Activated CD4-positive, alpha-beta T cell treated with anti-CD3 and anti-CD28 coated beads, Interleukin-2, amount 10 ng/mL, durations not matched to agents 24 days and 14 days (primary cell): ENCODE measurements at places on chromosomes 6 and 20.
A peak's percentile ranks its signal among the peaks of the same experiment; 100 is the strongest.

DNA sequence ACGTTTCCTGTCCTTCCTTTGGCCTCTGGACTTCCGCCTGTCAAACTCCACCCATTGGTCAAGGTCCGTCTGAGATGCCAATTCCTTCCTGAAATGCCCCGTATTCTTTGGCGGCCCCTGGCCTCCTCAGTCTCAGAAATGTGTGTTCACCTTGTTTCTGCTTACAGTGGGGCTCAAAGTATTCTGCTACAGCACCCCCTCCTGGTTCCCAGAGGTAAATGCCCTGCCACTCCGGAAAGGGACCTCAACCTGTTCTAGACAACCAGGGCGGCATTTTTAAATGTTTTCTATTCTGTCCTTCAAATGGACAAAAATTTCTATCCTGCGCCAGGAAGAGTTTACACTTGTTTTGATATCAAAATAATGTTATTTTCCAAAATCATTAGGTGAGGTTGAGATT, 12.1 kb upstream of the PAX1 start:
- DNase-seq = no peak

- DNase-seq = no peak
Observed at GRCh38 chr20:20859510-20859909, 147.1 kb upstream of the RALGAPA2 start.

DNA sequence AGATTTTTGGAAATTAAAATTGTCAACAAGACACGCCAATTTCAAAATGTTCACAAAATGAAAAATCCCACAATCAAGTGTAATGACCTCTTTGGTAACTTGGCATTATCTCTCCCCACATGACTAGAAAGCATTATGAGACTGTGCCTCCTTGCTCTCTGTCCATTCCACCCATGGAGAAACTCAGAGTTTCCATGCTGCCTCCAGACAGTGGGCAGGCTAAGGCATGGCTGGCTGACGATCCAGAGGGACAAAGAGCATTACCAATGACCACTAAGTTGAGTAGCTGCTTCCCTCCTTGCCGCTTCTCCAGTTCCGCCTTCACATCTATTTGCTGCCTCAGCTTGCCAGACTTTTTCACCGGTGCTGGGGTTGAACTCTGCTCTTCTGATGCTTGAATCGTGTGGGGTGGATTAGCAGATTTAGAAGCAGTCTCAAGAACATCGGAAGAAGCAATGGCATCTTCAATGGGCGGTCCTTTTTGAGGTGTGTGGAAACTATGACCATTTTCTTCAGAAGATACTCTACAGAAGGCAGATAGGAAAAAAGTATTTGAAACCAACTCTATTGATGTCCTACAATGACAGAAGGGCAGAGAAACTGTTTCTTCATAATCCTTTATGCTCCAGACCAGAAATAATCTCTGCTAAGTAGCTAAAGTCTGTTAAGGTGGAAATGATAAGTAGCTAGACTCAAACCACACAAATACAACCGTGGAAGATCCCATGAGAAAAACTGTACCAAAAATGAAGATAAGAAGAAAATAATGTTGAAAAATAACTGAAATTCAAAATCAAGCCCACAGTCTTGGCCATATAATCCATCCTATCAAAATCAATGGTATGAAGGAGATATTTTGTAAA, 47.5 kb upstream of the ALDH8A1 start:
- DNase-seq = no peak

- DNase-seq = no peak
Observed at GRCh38 chr6:55636406-55637102, 57.6 kb upstream of the HMGCLL1 start.

DNA sequence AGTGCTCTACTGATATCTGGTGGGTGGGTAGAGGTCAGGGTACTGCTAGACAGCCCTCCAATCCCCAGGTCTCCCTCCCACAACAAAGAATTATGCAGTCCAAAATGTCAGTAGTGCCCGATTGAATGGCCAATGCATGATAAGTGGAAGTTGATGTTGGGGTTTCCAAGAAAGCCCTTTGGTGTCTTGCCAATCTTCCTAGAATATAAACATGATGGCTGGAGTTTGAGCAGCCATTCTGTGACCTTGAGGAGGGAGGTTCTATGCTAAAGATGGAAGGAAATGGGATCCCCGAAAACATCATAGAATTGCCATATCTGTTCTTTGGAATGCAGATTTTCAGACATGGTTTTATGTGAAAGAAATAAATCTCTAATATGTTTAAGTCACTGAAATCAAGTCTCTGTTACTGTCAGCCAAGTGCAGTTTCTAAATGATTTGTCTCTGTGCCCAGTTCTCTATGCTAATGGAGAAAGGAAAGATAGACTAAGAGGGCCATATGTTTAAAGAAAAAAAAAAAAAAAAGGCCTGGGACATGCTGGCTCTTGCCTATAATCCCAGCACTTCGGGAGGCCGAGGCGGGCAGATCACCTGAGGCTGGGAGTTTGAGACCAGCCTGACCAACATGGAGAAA, 32.8 kb upstream of the PTPN1 start:
- no peak for DNase-seq

- peak; percentile 57 for DNase-seq
Observed at GRCh38 chr6:161439093-161439492, 165.2 kb upstream of the AGPAT4 start.

- no peak for DNase-seq
Observed at GRCh38 chr6:138559143-138559542, 59.8 kb upstream of the NHSL1 start.

GRCh38 chr6:92201618-92202017, 1217.7 kb downstream of the EPHA7 start:
- DNase-seq = no peak

DNA sequence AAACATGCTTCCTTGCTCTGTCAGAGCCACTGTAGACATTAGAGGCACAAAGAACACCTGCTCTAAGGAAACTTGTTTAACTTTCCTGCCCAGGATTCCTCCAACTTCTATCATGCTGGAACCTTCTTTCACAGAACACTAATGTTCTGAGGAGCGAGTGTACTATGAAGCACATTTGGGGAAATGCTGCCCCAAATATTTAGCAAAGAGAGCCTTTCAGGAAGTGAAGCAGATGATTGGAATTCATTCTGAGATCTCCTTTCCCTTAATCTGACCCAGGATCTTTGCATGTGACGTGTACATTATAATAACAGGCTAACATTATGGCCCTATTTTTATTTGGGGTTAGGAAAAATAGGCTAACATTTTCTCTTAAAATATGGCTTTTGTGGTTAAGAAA, 21.0 kb upstream of the FYN start:
- no peak for DNase-seq

- DNase-seq = no peak
Observed at GRCh38 chr6:156562019-156562418, 215.2 kb upstream of the ARID1B start.

- no peak for DNase-seq
Observed at GRCh38 chr6:56767892-56768531, 125.3 kb upstream of the DST start.

DNA sequence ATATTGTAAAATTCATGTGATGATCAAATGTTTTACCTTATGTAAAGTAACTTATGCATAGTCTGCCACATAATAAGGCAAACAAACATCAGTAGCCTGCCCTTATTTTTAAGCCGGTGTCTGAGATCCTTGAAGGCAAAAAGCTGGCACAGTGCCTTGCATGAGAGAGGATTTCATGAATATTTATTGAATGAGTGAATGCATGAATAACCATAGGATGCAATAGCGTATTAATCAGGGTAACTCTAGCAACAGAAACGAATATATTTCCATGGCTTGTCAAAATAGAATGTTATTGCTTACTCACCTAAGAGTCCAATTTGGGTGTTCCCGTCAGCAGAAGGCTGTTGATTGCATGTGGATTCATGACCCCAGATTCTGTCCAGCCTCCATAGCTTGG, 34.9 kb downstream of the BTBD3 start:
- DNase-seq = no peak

- no peak for DNase-seq
Observed at GRCh38 chr20:18750735-18751134, 62.8 kb upstream of the SCP2D1 start.

GRCh38 chr20:51462566-51463276, 79.8 kb downstream of the NFATC2 start:
- no peak for DNase-seq

- DNase-seq = no peak
Observed at GRCh38 chr20:17825252-17825959, 125.6 kb downstream of the BANF2 start.

GRCh38 chr20:53176134-53176533, 204.0 kb downstream of the TSHZ2 start:
- DNase-seq = no peak

- DNase-seq = no peak
Observed at GRCh38 chr6:26332408-26332807, 32.6 kb upstream of the BTN3A2 start.

DNA sequence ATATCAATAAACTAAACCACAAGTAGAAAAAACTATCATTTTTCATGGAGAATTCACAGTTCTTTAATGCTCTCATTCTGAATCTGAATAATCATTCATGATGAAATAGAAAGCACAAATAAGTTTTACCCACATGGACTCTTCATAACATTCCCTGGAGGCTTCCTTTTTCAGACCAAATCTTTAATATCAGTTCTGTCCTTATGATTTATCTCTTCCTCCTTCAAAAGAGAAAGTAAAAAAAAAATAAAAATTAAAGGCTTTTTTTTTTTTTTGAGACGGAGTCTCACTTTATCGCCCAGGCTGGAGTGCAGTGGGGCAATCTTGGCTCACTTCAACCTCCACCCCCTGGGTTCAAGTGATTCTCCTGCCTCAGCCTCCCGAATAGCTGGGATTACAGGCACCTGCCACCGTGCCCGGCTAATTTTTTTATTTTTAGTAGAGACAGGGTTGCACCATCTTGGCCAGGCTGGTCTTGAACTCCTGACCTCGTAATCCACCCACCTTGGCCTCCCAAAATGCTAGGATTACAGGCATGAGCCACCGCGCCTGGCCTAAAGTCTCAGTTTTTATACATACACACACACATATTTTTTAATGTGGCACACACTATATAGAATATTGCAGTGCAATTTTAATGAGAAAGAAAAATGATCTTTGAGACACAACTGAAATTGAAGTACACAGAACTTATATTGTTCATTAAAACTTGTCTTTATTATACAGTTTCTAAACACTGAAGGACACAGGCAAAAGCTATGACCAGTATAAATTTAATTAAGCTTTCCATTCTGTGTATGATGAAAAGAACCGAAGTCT, 31.9 kb upstream of the ZNF217 start:
- DNase-seq = no peak

DNA sequence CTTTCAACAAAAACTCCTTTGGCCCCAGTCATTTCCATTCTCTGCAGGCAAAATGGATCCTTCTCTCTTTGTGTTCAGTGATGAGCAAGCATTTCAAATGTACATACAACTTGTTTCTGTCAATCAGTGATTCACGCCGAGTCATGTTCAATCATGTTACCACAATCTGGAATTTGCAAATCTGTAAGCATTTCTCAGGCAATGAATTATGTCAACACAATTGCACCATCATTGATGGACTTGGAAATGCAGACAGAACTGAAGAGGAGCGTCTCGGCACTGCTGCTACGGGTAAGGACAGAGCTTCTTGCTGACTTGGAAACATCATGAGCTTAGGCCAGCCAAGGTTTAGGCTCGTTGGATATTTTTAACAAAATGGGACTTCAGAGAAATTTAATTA, 132.8 kb upstream of the AGPAT4 start:
- DNase-seq = no peak

GRCh38 chr6:162377735-162378134, 349.8 kb downstream of the PRKN start:
- no peak for DNase-seq

DNA sequence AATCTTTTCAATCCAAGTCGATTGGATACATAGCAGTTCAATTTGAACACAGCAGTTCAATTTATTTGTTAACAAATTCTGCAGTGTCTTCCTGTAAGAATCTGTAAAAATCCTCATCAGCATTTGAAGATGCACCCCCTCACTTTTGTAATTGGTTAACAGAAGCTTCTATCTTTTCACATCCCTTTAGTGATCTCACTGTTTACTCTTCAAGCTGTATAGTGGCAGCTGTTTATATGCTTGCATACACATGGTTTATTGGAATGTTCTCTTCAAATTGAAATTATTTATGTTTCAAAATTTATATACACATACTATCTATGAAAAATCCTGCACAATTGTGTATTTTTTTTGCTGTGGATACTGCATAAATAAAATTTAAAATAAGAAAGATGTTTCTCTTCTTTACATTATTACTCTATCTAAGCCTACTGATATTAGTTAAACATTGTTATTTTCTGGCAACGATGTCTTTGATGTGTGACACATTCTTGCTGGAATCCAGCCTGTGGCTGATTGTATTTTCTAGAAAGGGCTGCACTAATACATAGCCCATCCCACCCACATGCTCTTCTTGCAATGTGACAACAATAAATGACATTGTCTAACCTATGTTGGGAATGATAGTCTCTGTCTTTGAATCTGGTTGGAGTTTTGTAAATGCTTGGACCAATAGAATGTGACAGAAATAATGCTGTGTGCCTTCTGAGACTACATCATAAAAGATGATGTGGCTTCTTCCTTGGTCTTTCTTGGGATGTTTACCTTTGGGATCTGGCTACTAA, 573.0 kb downstream of the CD109 start:
- DNase-seq = no peak

DNA sequence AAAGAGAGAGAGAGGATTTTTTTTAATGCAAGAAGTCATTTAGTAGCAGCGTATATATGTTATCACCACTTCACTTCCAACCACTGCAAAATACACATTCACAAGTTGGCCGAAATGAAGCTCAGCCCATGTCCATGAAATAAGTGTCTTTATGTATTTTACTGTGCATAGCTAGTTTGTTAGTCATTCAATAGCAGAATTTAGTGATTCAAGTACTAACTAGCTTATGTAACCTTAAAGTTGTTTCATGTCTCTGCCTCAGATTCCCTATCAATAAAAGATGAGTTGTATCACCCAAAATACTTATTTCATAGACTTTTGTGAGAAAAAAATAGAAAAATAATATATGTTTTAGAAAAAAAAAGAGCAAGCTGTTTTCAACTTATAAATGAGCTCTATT, 153.7 kb upstream of the PRDM1 start:
- no peak for DNase-seq

- no peak for DNase-seq
Observed at GRCh38 chr20:18400460-18400859, 66.4 kb downstream of the DZANK1 start.

DNA sequence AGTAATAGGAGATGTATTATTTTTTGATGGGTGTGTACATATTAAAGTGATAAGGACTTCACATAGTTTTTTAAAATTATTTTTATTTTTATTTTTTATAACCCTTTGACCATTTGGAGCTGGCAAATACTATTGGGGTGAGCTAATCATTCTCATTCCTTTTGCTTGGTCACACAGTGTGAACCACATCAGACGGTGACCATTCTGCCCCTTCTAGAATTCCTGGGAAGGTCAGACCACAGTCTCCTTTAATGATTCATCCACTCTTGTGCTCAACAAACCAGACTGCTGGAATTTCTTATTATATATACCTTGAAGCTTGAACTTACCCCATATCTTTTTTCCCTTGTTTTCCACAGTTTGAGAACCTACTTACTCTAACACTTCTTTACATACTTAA, 23.9 kb upstream of the PRL start:
- DNase-seq = no peak

- DNase-seq = no peak
Observed at GRCh38 chr6:2102316-2102883, 143.0 kb downstream of the GMDS start.

- no peak for DNase-seq
Observed at GRCh38 chr20:52744441-52744840, 227.7 kb upstream of the TSHZ2 start.

GRCh38 chr20:5974531-5974930, 24.1 kb downstream of the MCM8 start:
- DNase-seq = no peak

GRCh38 chr6:119626884-119627619, 277.5 kb upstream of the MAN1A1 start:
- no peak for DNase-seq

GRCh38 chr6:71589254-71589653, 297.1 kb upstream of the RIMS1 start:
- DNase-seq = no peak
